ENCODE measurements at places on chromosomes 4 and X.

GRCh38 chr4:114180481-114180880 lies 201.0 kb upstream of the ARSJ start:
- no peak for DNase-seq

GRCh38 chrX:150460781-150461180 lies 97.7 kb downstream of the MAMLD1 start:
- no peak for DNase-seq

DNA sequence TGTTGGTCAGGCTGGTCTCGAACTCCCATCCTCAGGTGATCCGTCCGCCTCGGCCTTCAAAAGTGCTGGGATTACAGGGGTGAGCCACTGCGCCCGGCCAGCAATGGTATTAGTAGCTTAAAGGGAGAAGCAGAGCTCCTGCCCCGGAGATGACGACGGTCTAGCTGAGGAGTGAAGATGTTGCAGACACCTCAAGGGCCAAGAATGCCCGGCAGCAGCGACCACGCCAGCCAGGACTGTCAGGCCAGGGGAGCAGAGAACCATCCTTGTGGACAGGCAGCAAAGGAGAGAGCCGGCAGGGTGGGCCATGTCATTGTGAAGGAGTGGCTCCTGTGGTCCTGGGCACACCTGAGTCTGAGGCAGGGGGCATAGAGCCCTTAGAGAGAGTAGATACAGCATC lies 210.1 kb upstream of the BCOR start:
- DNase-seq: no peak

DNA sequence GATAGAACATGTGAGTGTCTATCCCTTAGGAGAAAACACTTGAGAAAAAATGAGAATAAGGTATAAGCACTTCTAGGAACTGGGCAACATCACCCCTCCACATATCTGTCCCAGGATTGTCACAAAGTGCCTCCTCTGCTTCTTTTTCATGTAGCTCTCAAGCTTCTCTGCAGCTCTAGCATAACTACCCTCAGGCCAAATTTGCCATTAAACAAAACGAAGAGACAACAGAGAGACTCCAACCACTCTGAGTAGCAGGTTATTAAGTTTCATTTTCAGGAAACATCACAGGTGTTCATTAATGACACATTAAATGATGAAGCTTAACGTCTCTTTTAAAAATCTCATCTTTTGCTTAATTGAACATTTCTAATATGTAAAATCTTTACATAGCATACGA lies 580.0 kb downstream of the GALNTL6 start:
- no peak for DNase-seq

DNA sequence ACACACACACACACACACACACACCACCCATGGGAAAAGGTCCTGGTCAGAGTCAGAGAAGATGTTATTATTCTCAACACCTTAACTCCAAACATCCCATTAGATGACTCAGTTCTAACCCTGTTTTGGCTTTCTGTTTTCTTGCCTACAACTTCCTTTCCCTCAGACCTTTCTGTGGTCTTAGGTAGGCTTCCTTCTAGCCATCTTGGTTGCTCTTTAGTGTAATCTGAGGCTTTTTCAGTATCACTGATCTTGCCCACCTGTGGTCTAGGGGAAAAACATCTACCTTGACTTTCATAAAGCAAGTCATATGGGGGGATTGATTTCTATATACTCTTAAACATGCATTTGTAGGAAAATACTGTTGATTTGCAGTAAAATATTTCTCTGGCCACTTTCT lies 56.9 kb downstream of the ATG4A start:
- DNase-seq: no peak
